ENCODE measurements at places on chromosomes 5 and 9.

- no peak for DNase-seq
These were observed 24.9 kb upstream of the SLCO6A1 start for GRCh38 chr5:102523541-102524175.

DNA sequence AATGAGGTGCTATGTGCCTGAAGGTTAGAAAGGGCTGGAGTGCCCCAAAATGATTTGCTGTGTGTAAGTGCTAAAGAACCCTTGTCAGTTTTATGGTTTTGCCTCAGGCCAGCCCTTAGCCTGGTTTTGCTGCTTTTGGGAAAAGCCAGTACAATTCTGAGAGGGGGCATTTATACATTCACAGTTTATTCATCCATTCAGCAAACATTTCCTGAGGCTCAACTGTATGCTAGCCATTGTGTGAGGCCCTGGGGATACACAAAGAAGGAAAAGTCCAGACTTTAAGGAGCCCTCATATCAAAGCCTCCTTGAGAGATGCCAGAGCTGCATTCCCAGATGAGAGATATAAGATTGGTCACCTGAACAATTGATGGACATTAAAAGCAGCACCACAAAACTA, 115.2 kb upstream of the PLCXD3 start:
- DNase-seq = no peak

DNA sequence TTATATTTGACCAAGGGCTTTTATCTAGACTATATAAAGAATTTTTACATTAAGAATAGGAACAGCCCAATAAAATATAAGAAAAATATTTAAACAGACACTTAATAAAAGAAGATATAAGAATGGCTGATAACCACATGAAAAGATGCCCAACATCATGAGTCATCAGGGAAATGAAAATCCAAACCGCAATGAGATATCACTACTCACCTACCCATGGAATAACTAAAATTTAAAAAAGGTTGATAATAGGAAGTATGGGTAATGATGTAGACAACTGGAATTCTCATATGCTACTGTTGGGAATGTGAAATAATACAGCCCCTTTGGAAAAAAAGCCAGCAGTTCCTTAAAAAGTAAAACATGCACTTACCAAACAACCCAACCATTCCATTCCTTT, 206.9 kb upstream of the PCSK5 start:
- no peak for DNase-seq

DNA sequence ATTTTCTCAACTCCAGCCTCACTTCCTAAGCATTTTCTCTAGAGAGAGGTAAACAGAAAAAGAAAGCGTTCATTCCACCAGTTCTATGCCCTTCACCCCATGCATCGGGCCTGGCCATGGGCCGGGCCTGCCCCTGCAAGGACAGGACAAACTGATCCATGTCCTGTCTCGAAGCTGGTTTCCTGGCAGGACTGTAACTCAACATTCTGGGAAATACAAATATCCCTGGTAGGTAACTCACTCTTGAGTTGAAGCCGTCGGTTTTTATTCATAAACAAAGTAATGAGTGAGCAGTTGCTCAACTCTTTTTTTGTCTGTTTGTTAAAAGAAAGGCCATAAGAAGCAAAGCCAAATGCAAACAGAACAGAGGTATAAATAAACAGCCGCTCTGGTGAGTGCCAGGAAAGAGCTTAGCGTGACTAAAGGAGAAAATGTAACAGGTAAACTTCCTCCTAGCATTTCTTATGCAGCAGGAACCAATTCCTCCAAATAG, 64.4 kb upstream of the DNAH5 start:
- DNase-seq = no peak

- DNase-seq = no peak
These were observed 188.0 kb downstream of the XRCC4 start for GRCh38 chr5:83265318-83265717.

DNA sequence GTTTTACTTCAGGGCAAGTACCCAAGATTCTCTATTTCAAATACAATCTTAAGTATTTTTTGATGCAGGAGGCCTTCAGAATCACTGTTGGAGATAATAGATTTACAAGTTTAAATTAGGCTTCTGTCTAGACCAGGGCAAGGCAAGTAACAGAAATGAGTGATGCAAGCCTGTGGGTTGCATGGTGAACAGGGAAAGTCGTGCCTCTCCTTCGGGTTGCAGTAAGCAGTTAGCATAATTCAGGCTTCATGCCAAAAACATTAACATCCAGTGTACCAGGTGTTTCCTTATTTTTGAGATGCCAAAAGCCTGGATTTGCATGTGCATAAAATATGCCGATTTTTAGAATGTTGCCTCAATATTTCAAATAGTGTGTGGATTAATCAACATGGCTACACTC, 369.0 kb downstream of the CAAP1 start:
- no peak for DNase-seq

- no peak for DNase-seq
These were observed 20.0 kb downstream of the NTNG2 start for GRCh38 chr9:132181796-132182313.

DNA sequence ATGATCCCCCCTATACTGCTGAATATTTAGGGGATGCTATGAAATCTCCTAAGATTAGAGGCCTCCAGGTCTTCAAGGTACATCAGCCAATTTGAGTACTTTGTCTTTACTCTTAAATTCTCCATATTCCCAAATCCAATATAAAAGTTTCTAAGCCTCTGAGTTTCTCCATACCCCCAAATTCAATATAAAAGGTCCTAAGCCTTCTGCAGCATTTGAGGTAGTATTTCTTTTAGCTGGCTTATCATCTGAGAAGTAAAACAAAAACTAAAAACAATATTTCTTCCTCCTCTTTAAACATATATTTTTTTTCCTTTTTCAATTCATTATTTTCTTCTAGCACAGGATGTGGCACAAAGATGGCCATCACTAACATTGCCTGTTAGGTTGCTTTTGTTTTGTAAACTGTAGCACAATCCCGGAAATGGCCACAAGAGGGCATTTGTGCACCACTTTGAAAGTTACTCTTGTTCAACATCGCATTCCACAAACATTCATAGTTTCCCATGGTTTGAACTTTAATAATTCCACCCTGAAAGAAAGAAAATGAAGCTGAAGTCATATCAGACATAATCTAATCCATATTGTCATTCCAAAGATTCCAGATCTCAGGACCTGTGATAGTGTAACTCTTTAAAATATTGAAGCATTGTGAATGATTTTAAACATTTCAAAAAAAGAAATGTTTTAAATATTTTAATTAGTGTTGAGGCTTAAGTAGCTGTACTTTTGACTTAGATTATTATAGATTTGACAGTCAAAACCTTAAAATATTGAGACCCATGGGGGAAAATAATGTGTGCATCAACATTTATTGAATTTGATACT, 21.0 kb upstream of the SCGB3A2 start:
- no peak for DNase-seq

DNA sequence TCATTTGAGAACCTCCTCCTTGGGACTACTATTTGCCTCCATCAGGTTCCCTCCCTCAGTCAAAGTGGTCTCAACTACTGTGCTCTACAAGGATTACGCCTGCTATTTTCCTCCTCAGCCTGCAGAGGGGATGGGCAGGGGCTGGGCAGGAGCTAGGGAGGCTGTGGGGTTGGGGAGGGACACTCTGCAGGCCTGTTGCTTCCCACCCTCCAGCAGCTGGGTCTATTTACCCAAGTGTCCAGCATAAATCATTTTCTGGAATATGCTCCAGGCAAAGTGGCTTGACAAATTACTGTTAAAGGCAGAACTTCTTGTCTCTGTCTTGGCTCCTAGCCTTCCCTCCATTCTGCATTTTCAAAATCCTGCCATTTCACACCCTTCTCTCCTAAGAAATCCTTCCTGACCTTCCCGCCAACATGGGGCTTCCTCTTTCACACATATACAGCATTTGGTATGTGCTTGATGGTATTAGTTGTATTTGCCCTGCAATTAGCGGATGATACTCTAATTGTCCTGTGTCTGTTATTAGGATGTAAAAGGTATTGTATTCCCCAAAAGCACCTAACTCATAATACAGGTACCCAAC, 106.7 kb downstream of the EFNA5 start:
- DNase-seq = no peak
